ENCODE measurements at places on chromosomes 3 and 15.

GRCh38 chr3:98994128-98994762, 92.8 kb upstream of the DCBLD2 start:
- no peak for DNase-seq

- no peak for DNase-seq
Measured at GRCh38 chr3:145815707-145816413, 345.1 kb downstream of the PLOD2 start.

- DNase-seq = no peak
Measured at GRCh38 chr3:43759297-43759782, 68.6 kb downstream of the ABHD5 start.

DNA sequence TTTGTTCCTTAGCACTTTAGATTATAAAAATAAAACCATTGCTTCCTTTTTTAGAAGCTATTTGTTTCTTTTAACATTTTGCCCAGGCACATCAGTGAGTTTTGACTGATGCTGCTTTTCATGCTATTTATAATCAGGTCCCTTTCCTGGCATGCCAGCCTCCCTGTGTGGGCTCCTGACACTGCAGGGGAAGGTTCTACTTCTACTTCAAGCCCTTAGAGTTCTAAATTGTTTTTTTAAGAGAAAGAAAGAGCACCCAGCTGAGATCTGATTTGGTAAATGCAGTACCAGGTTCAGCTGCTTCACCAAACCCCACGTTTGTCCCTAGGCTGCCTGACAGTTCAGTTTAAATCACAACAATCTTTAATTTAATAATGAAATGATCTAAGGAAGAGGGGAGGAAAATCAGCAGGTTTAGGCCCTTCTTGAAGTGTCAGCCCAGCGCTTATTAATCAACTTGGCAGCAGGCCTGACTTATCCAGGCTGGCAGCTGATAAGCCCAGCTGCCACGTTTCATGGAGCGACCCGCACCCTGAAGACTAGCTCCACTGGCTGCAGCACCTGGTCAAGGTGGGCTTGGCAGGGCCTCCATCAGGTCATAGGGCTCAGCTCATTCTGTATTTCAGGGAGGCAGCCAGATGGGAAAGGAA, 29.0 kb downstream of the HGD start:
- DNase-seq = no peak

GRCh38 chr3:134066158-134066541, 36.4 kb upstream of the SLCO2A1 start:
- DNase-seq = no peak

- no peak for DNase-seq
Measured at GRCh38 chr15:62153228-62153627, 11.9 kb downstream of the C2CD4B start.

DNA sequence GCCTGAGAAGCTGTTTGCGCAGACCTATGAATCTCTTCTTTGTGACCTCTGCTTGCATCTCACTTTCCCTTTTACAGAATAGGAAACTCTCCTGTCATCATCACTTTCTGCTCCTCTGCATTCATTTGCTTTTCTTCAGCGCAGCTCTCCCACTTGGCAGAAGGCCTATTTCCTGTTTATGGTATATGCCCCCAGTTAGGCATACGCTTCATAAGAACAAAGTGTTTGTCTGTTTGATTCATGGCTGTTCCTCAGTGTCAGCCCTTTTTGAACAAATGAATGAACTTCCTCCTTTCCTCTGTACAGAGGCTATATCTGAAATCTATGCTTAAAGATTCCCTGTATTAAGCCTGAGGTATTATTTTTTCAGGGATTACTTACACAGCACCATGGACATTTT, 1216.9 kb upstream of the GBE1 start:
- DNase-seq = no peak

DNA sequence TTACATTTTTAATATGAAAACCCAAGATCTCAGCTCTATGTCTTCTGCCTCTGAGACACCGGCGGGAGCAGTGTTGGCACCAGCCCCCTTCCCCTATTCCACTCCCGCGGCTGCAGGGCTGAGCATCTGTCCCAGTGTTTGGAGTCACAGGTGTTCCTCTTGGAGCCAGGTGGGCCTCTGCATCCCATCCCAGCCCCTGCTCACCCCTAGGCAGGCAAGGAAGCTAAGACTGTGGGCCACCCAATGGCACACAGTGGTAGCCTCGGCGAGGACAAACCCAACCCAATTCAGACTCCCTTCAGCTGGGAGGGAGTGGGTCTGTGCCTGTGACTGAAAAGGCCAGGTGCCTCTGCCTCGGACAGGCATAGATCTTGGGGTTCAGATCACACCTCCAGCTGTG, 3.1 kb downstream of the CHST13 start:
- DNase-seq = no peak

DNA sequence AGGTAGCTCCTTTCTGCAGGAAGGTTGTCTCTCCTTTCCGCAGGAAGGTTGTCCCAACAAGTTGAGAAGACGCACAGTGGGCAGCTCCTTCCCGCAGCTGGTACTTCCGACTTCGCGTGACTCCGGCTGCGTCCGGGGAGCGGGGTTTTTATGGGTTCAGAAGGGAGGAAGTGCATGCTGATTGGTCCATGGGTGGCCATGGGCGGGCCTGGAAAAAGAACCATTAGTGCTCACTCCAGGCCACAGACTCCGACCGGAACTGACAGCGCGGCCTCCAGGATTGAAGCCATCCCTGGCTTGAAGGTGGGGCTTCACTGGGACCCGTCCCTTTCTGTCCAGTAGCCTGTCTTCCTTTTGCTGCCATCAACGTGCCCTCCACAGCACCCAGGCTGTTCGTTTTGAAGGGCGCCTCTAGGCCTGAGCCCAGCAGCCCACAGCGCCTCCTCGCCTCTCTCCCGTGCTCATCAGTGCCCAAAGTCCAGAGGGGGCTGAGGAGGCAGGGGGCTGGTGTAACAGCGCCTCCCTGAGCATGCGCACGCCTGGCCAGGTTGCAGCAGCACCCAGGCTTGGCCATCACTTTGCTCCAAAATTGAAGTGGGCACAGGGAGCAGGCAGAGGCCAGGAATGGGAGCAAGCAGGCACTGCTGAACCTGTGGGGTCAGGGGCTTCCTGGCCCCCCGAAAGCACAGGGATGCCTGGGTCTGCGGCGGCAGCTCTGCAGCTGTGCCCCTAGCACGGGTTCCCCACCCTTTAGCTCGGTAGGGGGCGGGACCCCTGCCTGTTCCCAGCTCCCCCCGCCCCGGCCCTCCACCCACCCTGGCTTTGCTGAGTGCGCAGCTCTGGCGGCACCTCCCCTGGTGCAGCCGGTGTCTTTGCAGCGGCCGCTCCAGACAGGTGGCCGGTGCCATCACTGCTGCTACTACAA, 330.6 kb upstream of the MCTP2 start:
- DNase-seq = no peak

GRCh38 chr15:59998950-59999611, 5.0 kb upstream of the FOXB1 start:
- no peak for DNase-seq

GRCh38 chr3:173770796-173771573, 373.4 kb downstream of the NLGN1 start:
- DNase-seq = no peak

DNA sequence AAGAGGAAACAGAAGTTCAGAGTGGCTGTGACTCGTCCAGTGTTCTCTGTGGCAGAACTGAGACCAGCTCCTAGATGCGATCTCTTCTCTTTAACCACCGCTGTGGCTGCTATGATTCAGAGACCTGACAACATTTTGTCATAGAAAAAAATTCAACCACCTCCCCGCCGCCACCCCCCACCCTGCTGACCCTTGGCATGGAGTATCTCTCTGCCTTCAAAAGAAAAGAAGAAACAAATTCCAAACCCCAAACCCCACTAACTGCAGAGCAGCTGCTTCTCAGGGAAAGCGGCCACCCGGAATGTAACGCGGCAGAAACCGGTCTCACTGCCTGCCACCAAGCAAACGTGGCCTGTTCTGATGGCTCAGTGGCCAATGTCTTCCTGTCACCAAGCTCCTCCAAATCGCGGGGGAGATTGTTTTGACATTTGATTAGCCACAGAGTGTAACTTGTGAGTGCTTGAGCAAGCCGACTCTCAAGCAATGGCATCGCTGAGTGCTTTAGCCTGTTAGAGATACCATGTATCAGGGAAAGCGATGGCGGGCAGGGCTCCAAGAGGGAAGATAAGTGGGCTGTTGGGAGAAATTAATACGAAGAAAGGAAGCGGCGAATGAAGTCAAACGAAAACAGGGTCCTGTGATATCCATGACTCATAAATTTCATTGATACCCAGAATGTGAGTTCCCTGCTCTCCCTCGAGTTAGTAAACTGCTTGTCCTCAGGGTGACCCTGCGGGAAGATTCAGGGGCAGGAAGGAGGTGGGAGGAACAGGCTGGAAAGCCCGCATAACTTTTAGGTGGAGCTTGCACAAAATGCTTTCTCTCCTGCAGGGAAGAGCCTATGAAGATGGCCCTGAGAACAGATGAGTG, 44.8 kb upstream of the TLE3 start:
- no peak for DNase-seq

DNA sequence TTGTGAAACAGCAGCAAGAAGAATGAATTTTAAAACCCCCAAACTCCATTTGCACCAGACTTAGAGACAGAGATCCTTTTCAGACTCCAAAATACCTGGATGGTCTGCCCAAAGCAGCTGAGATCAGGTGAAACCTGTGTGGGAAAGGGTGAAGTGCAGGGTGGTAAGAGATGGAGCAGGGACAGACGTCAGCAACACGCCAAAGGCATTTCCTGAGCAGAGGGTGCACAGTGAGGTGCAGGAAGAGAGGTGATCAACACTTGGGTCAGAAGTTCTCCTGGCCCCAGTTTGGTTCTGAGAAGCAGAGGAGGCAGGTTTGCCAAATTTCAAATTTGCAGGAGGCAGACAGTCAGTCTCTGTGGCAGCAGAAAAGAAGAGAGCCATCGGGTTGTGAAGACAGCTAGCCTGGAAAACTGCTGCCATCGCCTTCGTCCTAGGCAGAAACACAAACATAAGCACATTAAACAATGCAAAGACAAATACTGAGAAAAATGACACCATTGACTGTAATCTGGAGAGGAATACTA, 9.8 kb downstream of the CCR4 start:
- no peak for DNase-seq

- DNase-seq = no peak
Measured at GRCh38 chr3:6785726-6786125, 75.2 kb upstream of the GRM7 start.

GRCh38 chr3:71513081-71513480, 70.4 kb downstream of the FOXP1 start:
- no peak for DNase-seq

GRCh38 chr3:58421004-58421403, 12.6 kb downstream of the PDHB start:
- DNase-seq = no peak

- no peak for DNase-seq
Measured at GRCh38 chr3:99295836-99296235, 342.6 kb upstream of the COL8A1 start.

- DNase-seq = no peak
Measured at GRCh38 chr3:157502916-157503595, at the start of gene VEPH1. Gene VEPH1, minus strand, starts transcription at chr3:157503416. Its CDS starts 8,067 bp downstream, at chr3:157495349.

GRCh38 chr3:15148614-15149013, 49.7 kb upstream of the RBSN start:
- DNase-seq = no peak

GRCh38 chr15:80645494-80646065, 49.5 kb upstream of the ABHD17C start:
- DNase-seq = no peak

DNA sequence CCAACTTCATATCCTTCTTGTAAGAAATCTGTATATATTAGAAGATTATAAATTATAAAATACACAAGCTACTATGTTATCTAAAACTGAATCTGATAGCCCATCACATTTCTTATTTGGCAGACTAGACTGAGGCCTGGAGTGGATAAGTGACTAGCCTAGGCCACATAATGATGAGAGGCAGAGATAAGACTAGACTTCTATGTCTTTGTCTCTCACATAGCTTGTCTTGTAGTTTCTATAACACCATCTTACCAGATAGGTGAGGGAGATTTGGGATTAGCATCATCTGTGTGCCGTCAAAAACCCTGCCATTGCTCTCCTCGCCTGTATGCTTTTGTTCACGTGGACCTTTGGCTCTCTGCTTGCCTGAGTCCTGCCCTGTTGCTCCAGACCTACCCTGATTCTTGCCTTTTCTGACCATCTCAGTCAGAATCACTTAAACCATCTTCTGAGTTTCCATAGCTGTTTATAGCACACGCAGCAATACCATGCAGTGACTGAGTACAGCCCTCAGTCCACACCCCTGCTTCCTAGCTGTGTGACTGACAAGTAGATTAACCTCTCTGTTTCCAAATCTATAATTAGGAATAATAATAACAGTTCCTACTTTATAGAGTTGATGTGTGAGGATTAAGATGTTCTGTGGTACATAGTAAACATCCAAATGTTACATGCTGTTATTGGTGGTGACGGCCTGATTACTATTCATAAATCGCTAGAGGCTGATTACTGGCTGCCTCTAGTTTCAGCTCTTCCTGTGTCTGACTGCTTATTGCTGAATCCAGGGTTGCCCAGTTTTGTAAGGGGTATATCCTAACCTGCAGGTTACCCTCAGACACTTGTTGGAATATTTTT, 49.7 kb downstream of the PDE8A start:
- no peak for DNase-seq

DNA sequence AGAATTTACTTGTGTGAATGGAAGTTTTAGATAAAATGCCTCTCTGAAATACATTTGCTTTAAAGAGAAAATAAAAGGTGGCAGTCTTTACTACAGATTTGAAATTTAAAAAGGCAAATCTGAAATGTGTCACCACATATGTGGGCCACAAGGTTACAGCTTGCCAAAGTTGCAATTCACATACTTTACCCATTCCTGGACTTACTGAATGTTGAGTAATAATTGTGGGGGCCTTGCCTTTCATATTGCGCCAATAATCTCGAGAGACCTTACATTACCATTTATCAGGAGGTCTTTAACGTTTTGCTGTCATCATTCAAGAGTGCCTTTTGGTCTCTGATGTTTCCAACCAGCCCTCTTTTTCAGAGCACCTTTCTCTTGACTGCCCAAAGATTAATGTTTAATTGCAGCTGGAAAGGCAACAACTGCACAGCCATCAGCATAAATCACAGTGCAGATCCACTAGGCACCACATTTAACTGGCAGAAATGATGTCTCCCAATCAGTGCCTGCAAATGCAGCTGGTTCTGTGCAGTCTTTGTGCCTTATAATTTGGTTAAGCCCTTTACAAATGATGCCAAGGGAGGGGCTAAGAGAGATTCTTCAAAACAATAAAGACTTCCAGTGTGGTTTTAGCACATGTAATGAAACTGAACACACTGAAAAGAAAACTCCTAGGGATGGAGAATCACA, 206.8 kb downstream of the MAGI1 start:
- no peak for DNase-seq
